ENCODE measurements at places on chromosomes 13 and 19.

DNA sequence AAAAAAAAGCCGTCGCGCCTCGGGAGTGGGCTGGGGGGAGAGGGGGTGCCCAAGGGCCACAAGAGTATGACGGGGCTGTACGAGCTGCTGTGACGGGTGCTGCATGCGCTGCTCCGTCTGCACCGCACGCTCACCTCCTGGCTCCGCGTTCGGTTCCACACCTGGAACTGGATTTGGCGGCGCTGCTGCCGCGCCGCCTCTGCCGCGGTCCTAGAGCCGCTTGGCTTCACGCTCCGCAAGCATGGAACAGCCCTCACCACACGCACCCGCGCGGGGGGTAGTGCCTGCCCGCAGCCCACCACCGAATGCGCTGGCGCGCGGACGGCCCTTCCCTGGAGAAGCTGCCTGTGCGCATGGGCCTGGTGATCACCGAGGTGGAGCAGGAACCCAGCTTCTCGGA is 18.8 kb downstream of the C1QTNF9 start:
- no peak for DNase-seq

DNA sequence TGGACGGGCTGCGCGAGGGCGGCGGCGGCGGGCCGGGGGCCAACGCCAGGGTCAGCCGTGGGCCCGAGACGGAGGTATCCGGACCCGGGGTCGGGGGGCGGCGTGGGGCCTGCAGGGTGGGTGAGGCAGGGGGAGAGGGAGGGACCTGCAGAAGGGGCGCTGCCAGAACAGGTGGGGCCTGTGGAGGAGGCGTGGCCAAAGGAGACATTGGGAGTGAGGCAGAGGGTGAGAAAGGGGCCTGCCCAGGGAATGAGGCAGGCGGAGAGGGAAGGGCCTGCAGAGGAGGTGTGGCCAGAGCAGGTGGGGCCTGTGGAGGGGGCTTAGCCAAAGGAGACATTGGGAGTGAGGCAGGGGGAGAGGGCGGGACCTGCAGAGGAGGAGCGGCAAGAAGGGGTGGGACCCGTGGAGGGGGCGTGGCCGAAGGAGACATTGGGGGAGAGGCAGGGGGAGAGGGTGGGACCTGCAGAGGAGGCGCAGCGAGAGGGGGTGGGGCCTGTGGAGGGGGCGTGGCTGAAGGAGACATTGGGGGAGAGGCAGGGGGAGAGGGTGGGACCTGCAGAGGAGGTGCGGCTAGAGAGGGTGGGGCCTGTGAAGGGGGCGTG is 4.2 kb downstream of the PRR36 start:
- peak; percentile 34 for DNase-seq

DNA sequence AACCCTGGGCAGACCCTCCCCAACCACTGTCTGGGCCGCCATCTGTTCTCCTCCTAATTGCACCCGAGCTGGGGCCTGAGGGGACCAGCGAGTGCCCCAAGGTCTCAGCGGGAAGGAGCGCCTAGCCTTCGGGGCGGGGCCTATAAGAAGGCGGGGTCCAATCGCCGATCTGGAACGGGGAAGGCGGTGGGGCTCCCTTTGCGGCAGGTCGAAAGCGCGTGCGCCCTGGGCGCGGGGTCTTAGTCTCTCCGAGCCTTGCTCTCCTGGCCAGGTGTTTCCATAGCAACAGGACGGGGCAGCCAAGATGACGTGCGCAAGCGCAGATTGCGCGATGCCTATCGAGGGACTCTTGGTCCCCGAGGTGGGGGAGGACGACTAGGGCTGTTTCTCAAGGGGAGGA is 2.8 kb downstream of the MAST1 start:
- DNase-seq, result no peak

- no peak for DNase-seq
These were observed 810.4 kb upstream of the SLC10A2 start for GRCh38 chr13:103876571-103876970.

DNA sequence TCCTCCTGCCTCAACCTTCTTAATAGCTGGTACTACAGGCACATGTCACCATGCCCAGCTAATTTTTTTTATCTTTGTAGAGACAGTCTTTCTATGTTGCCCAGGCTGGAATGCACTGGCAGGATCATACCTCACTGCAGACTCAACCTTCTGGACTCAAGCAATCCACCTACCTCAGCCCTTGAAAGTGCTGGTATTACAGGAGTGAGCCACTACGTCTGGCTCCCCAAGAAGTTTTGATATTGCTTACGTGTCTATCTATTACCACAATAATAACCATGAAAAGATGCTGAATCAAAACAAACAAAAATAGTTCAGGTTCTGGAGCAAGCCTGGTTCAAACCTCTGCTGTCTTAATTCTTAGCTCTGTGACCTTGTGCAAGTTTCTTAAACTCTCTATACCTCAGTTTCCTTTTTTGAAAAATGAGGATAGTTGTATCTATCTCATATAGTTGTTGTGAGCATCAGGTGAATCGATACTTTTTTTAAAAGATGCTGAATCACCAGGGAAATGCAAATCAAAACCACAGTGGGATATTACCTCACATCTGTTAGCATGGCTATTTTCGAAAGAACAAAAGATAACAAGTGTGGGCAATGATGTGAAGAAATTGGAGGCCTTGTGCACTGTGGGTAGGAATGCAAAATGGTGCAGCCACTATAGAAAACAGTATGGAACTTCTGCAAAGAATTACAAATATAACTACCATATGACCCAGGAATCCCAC is 19.0 kb upstream of the LEUTX start:
- no peak for DNase-seq

- DNase-seq, result no peak
These were observed 951 bp upstream of the MTUS2 start for GRCh38 chr13:28819046-28819730.

- no peak for DNase-seq
These were observed 2.8 kb downstream of the SLC10A2 start for GRCh38 chr13:103063376-103063775.

DNA sequence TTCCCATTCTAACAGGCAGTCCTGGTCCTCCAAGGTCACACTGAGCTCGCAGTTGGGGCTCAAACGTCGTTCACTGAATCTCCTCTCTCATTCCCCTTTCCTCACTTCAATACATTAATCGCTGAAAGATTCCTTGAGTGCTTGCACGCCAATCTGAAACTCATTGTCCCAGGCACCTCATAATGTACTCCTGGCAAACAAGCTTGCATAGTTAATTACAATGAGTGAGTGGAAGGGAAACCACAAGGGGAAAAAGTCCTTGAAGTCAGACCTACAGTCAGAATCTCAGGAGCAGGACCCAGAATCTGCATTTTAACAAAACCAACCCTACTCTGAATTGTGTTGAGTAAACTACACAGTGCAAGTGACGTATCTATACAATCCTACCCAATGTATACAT is 86.9 kb downstream of the CRYL1 start:
- no peak for DNase-seq

DNA sequence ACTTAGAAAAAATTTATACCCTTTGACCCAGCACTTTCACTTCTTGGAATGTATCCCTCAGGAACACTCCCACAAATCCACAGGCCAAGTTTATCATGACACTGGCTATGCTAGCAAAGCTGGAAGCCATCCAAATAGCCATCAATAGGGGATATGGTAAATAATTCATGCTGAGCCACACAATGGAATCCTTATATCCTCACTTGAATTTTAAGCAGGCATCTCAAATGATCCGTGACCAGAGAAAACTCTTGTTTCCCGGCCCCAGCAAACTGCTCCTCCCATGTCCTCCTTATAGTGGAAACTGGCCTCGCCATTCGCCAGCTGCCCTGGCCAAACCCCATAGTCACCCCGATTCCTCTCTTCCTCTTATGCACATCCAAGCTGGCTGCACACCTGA is 37.6 kb downstream of the GRIK5 start:
- DNase-seq, result no peak

DNA sequence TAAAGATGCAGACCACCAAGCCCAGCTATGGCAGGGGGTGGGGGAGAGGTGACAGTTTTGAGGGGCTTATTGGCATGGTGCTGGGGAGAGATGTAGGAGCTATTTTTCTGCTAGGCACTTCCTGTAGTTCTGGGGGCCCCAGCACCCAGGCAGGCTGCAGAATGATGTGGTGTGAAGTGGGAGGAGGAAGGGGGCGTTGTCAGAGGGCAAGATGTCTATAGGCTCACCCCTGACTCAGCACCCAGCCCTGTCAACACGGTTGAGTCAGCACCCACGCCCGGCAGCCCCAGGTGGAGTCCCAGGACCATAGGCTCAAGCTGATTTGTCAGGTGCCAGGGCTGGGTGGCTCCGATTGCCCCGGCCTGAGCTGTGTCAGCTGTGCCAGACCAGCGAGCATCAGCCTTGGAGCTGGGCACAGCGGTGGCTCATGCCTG is 5.8 kb downstream of the KLF2 start:
- DNase-seq, result peak; percentile 88

GRCh38 chr19:48415395-48415794 is 21.9 kb downstream of the GRIN2D start:
- peak; percentile 80 for DNase-seq

GRCh38 chr13:114145256-114145655 is 12.8 kb upstream of the RASA3 start:
- DNase-seq, result no peak

DNA sequence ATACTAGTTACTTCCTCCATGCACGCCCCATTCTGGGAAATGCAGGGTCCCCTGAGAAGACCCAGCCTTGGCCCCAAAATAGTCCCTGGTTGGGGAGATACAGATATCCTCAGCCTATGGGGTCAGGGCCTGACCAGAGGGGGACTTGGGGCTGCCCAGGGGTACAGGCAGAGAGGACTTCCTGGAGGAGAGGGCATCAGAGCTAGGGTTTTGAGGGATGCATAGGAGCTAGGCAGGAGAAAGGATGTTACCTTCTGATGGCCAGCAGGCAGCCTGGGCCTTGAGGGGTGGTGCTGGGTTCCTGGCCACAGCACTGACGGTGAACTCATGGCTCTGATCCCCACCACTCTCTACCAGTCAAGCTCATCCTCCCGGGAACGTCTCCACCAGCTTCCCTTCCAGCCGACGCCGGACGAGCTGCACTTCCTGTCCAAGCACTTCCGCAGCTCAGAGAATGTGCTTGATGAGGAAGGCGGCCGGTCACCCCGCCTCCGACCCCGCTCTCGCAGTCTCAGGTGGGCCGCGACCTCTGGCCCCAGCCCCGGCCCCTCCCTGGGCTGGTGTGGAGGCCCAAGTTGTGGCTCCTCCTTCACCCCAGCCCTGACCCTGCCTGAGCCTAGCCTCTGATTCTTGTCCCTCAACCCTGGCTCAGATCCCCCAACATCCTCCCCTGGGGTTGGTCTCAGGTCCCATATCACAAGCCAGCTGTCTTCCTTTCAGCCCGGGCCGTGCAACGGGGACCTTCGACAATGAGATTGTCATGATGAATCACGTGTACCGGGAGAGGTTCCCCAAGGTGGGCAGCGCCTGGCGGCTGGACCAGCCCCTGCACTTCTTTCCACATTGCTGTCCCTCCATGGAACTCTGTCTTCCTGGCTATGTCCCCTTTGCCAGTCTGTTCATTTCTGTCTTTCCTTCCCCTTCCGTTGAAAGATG is 25.6 kb downstream of the MAST3 start:
- DNase-seq, result no peak

DNA sequence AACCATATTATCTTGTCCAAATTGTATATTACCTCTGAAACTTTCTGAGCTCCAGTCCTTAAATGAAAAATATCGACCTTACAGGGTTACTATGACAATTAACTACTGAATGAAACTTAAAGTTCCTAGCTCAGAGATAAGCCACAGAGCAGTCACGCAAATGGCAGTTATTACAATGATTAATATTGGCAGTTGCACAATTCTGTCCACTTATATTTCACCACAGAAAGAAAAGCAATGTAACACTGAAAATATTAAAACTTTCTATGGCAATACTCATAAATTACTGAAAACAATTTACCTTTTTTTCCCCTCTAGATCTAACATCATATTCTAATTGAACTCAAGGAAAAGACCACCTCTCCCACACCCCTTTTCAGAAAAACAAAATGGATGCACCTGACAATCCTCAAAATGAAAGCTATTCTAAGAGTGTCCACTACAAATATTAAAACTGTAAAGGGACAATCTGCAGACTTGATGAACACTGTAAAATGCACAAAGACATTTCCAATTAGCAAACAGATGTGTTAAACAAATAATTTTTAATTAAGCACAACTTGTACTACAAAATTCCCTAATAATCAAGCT is 14.6 kb downstream of the LNX2 start:
- DNase-seq, result no peak

DNA sequence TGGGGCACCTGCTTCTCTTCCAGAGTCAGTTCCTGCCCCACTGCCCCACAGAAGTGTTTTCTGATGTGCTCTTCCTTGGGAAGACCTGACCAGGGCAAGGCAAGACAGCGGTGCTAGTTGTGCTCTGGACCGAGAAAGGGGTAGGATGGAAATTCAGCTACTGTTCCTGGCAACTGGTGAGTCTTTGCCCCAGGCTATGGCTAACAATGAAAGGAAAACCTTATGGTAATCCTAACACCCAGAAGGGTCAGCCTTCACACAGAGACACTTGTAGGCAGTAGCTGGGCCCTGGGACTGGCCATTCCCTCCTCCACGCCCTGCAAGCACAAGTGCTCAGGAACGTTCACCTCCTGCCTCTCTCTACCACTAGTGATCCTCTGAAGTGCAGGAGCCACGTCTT is 9.6 kb upstream of the CYSLTR2 start:
- DNase-seq, result no peak

DNA sequence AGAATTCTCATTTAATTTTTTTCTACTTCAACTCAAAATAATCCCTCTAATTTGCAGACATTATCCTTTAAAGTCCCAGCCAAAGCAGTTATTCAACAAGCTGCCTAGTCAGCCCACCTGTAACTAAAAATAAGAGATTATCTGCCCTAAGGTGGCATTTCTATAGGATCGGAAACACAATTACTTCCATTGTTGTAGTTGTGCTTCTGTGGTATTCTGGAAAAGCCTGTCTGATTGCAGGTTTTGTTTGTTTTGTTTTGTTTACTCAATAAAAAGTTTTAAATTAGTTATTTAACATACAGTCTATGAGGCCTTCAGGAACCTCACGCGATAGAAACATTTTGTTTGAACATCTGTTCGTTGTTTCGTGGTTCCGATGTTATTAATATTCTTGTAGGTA is 101.0 kb downstream of the ZIC5 start:
- no peak for DNase-seq

DNA sequence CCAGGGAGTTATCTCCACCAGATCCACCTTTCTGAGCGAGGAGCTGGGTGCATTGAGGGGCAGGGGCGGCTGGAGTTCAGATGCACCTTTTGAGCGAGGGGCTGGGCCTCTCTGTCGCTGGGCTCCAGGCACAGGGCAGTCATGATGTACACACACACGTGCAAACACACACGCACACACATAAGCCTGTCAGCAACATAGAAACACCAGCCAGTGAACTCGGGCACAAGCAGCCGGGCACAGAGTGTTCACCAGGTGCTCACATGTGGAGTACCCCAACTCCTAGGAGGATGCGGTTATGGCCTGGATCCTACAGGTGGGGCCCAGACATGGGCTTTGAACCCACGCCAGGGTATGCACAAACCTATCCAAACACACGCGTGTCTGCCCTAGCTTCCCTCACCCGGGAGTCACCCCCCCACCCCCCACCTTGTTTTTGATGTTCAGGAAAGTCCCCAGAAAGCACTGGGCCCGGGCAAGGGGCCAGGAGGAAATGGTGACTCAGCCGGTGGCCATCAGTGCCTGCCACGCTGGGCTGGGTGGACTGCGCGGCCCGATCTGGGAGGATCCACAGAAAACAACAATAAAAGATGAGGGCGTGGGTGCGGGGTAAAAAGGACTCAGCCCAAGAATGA is 13.3 kb downstream of the ARRDC2 start:
- peak; percentile 58 for DNase-seq

- no peak for DNase-seq
These were observed 12.4 kb downstream of the CDX2 start for GRCh38 chr13:27956576-27957300.

- DNase-seq, result no peak
These were observed 31.0 kb upstream of the SLC1A6 start for GRCh38 chr19:15010501-15011300.
